ENCODE measurements at places on chromosomes 7 and 10.
A peak's percentile ranks its signal among the peaks of the same experiment; 100 is the strongest.

GRCh38 chr10:57186201-57186600 is 825.1 kb upstream of the ZWINT start:
- DNase-seq = no peak

DNA sequence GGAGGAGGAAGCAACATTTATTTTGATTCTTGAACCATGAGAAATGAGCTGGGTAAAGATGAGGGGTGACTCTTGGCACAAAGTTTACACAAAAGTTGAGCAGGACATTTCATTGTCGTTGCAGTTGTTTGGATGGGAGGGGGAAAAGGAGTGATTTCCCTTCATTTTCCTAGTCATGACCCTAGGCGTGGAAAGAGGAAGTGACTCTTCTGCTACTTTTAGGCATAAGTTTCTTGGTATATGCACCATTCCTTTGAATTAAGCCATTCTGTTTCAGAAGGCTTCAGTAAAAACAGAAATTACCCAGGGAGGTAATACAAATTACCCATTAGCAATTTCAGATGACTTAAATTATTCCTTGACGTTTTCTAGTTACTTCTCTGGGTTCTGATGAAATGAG is 113.9 kb upstream of the FAM171A1 start:
- DNase-seq = no peak

GRCh38 chr10:18822156-18822555 is 162.9 kb downstream of the ARL5B start:
- DNase-seq = no peak

DNA sequence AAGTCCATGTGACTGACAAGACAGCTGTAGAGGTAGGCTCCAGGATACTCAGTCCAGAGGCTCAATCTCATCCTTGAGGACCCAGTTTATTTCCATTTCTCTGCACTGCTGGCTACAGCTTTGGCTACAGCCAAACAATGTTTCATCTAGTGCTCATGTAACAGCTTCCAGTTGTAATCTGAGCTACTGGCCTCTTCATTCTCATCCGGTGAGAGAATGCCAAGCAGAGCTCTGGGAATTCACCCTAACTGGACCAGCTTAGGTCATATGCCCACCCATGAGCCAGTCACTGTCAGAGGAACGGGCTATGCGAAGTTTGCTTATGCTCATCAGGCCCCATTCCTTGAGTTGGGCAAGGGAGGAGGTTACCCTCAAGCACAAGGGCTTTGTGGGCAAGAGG is 192.9 kb downstream of the EVX1 start:
- DNase-seq = no peak

DNA sequence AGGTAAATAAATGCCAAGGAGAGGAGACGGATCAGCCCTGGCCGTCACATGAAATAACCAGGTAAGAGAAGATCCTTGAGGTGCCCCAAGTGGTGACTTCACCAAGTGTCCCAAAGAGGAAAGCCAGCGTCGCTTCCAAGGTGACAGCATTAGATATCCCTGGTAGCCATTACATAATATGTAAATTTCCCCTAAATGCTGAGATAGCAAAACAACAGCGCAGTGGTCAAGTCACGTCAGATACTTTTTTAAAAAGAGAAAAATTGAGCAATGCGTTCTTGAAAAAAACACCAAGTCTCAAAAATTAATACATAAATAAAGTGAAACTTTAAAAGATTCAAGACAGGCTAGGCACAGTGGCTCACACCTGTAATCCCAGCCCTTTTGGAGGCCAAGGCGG is 100.2 kb downstream of the HTR5A start:
- DNase-seq = no peak

DNA sequence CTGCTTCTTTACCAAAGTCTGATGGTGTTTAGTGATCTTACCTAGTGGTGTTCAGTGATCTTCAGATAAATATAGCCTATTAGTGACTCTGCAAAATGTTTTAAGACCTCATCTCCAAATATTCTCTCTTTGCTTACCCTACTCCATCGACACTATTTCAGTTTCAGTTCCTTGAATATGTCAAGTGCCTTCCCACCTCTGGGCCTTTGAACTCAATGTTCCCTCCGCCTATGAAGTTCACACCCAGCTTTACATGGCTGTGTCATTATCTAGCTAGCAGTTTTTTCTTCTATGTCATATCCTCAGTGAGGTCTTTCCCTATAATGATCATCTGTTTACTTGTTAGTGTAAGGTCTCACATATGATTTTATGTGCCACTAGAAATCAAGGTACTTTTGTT is 322.6 kb downstream of the DGKB start:
- DNase-seq = no peak

- DNase-seq = no peak
These were observed 69.3 kb downstream of the ABRAXAS2 start for GRCh38 chr10:124870854-124871425.

DNA sequence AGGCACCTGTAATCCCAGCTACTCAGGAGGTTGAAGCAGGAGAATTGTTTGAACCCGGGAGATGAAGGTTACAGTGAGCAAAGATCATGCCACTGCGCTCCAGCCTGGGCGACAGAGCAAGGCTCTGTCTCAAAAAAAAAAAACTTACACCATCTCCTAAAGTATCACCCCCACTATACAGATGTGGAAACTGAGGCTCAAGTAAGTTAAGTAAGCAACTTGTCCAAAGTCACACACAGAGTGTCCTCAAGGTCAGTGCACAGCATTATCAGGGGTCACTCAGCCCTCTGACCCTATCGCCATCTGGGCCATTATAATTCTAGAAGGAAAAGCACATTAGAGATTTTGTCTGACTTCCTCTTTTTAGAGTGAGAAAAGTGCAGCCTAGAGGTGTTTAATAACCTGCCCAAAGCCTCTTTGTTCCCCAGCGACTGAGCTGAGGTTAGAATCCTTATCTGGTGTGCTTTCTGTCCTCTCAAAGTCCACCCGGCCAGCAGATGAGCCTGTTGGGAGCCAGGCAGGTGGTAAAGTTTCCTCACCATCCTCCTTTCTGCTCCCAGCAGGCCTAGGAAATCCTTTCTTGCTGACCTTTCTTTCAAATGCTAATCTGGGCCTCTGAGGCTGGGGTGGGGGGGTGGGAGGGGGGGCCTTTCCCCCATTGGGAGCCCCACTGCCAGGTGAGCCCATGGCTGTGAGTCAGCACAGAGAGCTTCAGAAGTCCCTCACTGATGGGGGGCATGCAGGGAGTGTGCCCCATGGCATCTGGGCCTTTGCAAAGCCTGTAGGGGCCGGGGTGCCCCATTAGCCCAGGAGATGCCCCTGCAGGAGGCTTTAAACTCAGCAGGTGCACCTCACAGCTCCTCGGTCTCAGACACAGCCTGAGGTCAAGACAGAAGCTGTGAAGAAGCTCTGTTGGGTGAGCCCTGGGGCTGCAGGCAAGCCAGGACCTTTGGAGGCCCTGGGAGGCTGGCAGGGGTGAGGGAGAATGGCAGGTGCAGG is 12.0 kb upstream of the KCNMA1 start:
- DNase-seq = no peak

DNA sequence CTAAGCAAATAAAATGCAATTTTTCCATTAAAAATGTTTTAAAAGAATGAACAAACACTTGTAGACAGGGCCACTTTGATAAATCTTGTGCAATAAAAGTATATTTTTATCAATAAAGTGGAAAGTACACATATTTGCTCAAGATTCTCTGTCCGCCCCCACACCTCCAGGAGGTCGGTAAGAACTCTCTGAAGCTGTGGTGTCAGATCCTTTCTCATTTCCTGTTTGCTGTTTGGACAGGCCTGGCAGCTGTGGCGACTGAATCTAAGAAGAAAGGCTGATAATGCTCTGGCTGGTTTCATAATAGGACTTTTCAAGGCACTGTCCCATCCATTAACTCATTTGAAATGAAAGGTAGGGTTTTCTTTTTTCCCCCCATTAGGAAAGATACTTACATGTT is 15.3 kb upstream of the ASB4 start:
- peak; percentile 86 for DNase-seq

- DNase-seq = no peak
These were observed 8.5 kb downstream of the LRRC18 start for GRCh38 chr10:48931188-48931587.

- no peak for DNase-seq
These were observed 197.0 kb downstream of the USP6NL start for GRCh38 chr10:11414314-11415038.
